Cerebellum (tissue), 4 donors: ENCODE measurements at places on chromosomes 13 and 19.

GRCh38 chr13:50229960-50230661 lies 214.9 kb downstream of the KCNRG start:
- no peak for DNase-seq

GRCh38 chr13:29530901-29531300 lies 64.6 kb downstream of the SLC7A1 start:
- no peak for DNase-seq

DNA sequence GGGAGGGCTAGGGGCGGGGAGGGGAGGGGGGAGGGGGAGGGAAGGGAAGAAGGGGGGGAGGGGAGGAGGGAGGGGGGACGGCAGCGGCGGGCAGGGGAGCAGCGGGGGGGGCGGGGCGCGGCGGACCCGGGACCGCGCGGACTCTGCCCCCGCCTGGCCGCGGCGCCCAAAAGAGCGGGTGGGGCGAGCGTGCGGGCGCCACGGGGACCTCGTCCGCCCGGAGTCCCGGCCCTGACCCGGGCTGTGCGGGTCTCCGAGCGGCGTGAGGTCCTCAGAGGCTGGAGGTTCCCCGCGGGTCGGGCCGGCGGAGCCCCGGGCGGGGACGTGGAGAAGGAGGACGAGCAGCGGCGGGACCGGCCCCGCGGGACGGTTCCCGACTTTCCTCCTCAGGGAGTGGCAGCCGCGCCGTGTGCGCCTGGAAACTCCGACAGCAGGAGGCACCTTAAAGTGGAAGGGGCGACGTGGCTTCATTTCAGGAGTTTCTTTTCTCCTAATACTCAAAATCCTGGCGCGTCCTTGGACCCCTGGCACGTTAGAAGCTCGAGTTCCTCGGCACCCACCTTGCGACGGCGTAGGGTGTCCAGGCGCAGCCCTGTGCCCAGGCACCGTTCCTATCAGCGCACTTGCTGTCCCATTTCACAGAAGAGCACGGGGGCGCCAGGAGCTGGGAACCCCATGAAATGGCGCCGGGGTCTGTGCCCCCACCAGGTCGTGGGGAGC lies 518 bp upstream of the PLPP2 start:
- no peak for DNase-seq

DNA sequence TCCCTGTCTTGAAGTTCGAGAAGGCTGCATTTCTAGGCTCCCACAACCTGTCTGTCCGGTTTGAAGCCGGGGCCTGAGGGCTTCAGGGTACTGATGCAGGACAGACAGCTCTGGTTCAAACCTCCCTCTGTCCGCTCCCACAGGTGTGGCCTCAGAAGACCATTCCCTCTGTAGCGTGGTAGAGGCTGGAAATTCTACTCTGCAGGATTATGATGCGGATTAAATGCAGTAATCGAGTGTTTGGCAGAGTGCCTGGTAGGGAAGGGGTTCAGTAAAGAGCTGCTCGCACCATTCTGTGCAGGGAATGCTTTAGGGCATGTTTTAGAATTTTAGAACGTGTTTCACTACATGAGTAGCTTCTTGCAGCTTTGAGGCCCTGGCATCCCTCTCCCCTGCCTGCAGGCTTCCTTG lies 30.5 kb downstream of the PPP1R37 start:
- DNase-seq: no peak

DNA sequence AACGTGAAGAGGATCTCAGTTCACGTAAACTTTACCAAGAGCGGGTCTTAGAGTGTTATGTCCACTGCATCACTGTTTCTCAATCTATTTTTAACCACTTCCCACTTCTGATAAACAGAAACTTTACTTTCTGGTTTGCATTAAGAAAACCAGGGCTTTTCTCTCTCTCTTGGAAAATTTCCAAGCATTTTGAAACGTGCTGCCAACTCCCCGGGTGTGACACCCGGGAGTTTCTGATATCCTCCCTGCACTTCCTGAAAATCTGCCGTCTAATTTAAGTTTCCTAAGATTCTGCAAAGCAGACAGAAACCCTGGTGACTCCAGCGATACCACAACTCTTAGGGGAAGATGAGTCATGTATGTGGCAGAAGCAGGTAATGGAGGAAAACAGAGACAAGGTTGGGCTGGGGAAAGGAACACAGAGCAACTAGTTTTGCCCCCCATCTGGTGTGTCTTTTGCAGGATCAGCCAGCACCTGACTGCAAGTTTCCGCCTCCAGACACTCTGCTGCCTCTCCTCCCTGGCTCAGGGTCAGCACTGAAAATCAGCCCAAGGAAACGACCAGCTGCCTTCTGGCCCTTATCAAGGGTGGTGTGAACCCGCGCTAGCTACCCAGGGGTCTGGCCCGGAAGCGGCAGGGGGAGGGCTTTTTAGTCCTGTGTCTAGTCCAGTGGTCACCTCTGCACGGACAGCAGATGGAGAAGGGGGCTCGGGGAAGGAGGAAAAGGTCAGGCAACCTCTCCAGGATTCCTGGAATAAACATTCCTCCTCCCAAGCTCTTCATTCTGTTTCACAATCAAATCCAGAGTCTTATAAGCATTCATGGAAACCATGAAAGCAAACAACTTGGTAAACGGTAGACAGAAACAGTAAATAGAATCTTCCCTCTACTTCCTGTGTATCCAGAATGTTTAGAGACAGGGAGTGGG lies 11.3 kb upstream of the FFAR2 start:
- DNase-seq: no peak

DNA sequence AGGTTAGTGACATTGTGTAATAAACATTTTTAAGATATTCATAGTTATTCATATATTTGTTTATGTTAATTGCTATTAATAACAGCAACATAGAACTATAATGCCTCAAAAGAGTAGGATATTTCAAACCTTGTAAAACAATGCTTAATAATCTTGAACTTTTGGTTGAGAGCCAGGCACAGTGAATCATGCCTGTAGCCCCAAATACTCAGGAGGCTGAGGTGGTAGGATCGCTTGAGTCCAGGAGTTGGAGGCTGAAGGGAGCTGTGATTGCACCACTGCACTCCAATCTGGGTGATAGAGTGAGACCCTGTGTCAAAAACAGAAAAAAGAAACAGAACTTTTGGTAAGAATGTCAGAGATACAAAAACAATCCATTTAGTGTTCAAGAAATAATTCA lies 213.9 kb upstream of the SLITRK1 start:
- no peak for DNase-seq

- no peak for DNase-seq
Observed at GRCh38 chr13:93534181-93534700, 307.6 kb downstream of the GPC6 start.

- DNase-seq: no peak
Observed at GRCh38 chr13:22800526-22801401, 380.0 kb upstream of the SGCG start.

DNA sequence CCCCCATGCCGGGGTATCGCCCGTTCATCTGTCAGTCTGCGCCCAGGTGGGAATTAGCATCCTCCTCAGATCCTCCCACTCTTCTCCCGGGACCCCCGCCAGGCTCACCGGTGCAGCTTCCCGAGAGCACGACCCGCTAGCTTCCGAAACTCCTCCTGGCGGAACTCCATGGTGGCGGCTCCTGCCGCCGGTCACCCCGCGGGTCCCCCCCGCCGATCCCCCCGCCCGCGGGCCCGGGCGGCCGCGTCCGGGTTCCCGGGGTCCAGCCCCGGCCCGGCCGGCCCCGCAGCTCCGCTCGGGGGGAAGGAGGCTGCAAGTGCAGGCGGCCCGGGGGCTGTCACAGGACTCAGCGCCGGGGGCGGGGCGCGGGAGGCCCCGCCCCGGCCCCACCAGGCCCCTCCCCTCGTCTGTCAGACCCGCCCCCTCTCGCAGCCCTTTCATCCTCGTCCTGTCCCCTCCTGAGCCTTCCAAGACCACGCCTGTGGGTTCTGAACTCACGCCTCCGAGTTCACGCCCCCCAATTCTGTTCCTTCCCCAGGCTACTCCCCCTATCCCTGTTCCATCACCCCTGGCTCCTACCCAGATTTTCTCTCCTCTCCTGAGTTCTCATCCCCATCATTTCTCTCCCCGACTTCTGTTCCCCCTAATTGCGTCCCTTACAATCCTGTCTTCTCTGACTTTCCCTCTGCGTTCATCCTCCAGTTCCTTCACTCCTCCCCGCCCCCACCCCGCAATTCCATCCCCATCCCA lies at the start of gene SLC17A7:
SLC17A7 (minus strand) TSS at position 318 of the 750 bp plus-strand sequence; CDS start at position 170, 148 bp downstream.
- DNase-seq: peak; percentile 94

DNA sequence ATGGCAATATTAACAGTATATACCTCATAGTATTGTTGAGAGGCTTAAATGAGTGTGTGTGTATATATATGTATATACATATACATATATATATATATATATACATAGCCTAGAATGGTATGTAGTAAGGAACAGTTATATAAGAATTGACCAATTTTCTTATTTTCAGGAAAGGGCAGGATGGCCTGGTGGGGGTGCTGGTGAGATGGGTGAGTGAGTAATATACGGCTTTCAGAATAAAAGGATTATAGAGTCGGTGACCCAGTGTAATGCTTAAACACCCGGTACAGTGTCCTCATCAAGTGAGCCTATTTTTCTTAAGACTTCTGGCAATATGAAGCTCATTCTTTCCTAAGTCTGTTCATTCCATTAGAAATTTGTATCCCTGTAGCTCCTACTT lies 11.7 kb upstream of the FAM216B start:
- no peak for DNase-seq
